Activated naive CD8-positive, alpha-beta T cell treated with anti-CD3 and anti-CD28 coated beads, Interleukin-2, amount 50 U/mL, for 24 hours (primary cell): ENCODE measurements at places on chromosomes 7 and 10.

DNA sequence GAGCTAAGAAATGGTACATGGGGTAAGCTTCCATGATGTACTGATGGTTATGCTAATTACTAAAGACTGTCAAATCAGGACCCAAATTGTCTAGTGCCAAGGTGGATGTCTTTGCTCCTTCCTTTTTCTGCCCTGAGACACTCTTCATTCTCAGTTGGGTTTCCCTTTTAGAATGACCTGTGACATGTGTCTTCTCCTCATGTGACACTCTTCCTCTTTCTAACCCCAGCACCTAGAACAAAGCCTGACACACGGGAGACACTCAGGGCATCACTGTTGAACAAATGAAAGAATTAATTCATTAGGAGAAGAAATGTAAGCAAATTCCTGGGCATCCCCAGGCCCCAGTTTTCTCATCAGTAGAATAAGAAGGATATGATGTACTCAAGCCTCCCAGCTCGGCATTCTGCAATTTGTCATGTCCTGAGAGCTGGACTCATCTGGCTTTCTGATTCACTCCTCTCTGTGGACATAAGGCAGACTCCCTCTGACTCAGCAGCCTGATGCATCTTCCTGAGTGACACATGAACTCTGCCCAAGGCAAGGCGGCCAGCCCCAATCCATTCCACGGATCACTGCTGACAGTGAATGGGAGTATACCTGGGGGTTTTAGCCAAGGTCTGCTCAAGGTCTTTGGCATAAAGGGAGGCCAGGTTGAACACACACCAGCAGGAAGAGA, 473.8 kb downstream of the KCNMA1 start:
- DNase-seq = no peak

GRCh38 chr10:92024700-92025099, 101.1 kb downstream of the BTAF1 start:
- no peak for DNase-seq

DNA sequence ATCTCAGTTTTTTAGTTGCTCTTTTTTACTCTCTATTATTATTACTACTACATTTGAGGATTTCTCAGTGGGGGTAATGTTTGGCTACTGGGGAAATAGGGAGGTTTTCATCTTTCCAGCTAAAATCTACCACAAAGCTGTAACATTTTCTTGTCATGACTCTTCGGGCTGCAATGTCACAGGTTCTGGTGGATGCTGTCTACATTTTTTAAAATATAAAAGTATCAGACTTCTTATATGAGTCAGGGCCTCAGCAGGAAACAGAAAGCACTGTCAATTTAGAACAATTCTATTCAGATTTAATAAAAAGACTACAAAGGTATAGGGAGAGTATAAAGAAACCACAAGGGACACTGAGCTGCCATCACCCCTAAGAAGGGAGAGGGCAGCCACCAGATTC, 61.6 kb downstream of the DNAJC12 start:
- no peak for DNase-seq

- DNase-seq = no peak
Observed at GRCh38 chr7:45593121-45593541, 19.0 kb downstream of the ADCY1 start.

DNA sequence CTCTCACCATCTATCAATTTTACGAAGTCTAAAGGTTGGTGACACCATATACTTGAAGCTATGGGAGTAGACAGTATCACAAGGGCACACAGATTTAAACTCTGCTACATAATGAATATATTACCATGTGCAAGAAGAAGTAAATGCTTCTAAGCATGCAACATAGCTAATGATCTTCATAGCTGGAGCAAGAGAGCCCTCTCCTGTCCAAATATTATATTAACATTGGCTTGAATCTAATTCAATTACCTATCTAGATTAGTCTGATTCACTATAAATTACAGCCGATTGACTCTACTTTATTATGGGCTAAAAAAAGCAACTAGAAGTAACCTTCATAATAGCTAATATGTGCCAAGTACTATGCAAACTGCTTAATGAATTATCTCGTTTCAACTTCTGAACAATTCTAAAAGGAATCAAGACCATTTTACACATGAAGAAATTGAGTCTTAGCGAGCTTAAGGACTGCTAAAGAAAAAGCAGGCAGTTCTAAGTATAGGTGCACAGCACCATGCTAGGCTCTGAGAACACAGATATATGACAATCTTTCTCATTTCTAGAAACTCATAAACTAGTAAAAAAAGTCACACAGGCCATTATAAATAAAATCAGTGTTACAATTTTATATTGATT, 21.9 kb downstream of the FRA10AC1 start:
- DNase-seq = no peak

DNA sequence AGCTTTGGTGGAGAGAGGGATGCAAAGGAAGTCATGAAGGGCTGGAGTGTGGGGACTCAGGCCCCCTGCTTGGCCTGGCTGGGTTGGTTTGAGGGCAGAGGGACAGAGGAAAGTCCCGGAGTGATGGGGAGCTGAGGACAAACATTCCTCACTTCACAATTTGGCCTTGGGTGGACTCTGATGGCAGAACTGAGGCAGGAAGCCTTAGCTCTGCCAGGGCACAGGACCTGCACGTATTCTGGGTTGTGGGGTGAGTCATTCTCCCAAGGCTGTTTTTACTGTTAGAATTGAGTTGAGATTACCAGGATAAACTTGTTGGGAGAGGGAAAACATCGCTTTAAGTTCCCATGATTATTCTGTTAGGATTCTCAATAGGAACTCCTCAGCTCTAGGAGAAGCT, 2.6 kb downstream of the GOLGA7B start:
- DNase-seq = no peak

DNA sequence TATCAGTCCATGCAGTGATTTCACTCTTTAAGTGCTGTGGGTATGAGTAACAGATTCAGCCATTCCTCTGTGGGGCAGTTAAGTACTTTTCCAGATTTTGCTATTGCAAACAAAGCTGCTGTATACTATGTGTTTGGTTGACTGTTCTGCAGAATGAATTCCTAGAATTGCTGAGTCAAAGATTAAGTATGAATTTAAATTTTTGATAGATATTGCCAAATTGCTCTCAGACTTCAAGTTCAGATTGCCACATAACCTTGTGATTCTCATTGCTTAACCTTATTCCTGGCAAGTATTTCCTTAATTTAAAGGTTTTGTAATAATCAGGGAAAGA, 21.6 kb upstream of the SAR1A start:
- no peak for DNase-seq

DNA sequence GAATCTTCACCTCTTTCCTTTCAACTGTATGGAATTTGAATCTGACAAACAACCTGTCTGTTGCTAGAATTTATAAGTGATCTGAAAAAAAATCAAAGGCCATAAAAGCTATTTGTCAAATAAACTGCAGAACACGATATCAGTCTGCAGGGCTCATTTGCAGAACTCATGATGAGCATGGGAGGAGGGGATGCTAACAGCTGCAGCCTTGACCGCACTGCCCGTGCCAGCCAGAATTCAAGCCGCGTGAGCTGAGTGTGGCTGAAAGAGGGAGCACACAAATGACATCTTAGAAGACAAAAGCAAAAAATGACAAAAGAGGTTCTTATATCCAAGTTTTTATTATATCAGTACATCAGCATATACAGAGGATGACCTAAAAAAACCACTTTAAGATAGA, 15.7 kb downstream of the LRRTM3 start:
- DNase-seq = no peak

DNA sequence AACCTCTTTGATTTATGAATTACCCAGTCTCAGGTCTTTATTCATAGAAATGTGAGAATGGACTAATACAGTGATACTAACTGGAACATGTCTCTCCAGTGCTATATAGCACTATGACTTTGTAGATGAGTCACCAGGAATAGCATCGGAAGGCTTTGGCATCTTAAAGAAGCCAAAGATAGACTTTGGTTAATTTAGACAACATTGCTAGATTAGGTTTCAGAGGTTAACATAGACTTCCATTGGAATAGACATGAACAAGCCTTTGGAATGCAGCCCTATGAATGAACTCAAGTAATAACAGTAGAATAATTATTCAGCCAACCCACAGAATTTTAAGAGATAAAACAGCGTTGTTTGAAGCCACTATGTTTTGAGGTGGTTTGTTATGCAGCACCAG, 169.2 kb downstream of the HGF start:
- DNase-seq = no peak

DNA sequence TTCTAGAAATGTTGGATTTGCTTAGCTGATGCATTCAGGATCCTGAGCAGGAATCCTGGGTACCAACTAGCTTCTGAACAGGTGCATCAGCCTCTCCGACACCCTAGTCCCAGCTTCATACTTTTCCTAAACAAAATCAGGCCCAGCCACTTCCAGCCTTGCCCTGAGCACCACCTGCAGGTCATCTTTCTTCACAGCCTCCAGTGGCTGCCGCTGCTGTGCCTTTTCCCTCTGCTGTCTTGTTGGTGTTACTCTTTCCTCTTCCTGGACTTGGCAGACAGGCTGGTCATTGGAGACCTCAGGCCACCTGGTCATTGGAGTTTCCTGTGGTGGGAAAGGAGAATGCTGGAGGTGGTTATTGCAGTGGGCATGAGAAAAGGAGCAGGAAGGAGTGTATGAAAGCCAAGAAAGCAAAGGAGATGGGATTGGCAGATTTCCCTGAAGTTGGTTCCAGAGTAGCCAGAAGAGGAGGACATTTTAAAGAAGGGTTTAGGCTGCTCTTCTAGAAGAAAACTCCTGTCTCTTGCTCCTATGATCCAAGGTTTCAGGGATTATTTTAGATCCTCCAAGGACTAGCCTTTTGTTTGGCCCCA, 48.2 kb upstream of the NFKB2 start:
- DNase-seq = peak; percentile 20

DNA sequence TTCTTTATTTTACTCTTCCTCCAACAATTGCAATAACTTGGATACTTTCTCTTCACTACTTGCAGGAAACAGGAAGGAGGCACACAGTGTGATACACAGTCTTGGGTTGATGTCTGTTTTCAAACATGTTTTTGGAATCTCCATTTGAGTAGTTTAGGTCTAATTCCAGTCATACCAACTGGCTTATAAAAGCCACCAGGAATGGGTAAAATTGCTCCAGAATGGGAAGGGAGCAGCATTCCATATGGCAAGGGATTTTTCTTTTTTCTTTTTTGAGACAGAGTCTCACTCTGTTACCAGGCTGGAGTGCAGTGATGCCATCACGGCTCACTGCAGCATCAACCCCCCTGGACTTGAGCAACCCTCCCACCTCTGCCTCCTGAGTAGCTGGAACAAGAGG, 545.1 kb upstream of the GALNT17 start:
- DNase-seq = no peak

GRCh38 chr7:124444696-124445480, 320.7 kb downstream of the GPR37 start:
- no peak for DNase-seq

DNA sequence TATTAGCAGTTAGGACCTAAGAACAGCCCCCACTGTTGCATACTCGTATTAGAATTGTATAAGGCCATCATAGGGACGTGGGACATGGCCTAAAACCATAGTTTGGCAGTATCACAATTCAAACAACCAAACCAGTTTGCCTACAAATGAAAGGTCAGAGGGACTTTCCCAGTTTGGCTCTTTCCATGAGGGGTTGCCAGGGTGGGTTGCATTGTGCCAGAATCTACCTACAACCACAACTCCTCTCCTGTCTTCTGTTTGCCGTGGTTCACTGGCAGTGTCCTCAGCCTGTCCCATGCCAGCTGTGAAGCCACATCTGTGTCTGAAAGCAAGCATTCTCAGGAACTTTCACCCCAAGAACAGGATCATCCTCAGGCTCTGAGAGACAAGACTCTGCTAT, 44.5 kb downstream of the PIK3AP1 start:
- no peak for DNase-seq

DNA sequence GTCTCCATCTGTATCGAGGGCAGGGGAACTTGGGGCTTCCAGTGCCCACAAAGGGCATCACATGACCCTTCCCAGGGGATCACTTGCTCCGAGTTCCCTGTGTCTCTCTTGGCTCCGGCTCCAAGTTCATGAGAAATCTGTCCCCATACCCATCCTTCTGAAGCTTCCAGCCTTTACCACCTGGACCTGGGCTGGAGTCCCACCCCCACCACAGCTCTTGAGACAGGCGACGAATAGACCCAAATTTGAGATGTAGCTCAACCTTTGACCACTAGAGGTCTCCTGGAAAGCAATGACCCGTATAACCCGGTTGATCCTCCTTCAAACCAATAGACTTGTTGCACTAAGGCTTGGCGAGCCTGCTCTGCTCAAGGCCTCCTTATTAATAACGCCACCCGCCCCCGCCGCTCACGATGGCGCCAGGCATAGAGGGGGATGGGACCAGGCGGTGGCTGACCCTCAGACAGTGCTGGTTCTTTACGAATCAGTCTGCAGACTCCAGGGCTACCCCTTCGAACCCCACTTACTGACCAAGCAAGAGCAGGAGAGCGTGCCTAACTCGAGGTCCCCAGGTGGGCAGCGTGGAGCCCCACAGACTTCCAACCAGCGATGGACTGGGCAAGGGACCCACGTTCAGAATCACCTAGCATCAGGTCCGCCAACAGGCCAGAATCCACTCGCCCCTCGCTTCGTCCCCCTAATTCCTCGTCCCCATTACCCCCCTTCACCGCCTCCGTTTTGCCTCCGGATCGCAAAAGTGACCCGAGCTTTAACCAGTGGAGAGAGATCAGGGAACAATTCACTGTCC, 4.4 kb upstream of the ARID5B start:
- DNase-seq = peak; percentile 60

DNA sequence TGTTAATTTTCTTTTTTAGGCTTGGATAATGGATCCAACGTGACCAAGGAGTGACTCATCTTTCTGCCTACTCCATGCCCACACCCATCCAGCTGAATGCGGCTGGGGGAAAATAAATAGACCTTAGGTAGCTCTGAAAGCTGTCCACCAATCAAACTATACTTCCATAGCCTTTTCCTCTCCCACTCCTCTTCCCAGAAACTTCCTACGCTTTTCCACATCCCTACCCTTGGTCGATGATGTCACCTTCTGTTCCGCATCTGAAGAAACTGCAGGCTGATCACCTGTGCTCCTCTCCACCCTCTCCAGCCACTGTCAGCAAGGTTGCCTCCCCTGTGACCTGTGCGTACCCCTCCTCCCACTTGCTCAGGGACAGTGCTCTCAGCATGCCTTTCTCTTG, 359.8 kb upstream of the KLF6 start:
- no peak for DNase-seq

DNA sequence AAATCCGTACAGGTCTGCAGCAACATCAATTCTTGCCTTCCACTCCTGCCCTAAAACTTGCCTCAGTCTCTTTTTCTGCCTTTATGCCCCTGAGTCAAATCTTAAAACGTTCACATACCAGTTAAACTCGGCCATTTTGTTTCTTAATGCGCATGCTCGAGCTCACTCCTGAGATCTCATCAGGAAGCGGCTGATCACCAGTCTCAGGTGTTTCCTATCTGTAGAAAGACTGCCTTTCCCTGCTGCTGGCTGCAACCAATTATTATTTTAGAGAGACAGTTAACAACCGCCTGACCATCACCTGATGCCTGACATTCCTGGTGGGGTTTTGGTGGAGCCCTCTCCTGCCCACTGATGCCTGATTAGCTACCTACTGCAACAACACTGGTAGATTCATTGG, 70.2 kb upstream of the TMEM140 start:
- DNase-seq = no peak
